ENCODE measurements at places on chromosomes 12 and 14. TPM values are rescaled to one million over a fixed set of nuclear protein-coding genes. Genes with fewer than 3 reads are reported as not detected.

GRCh38 chr14:73189651-73190050, 47.7 kb upstream of the PAPLN start:
- H3K4me1 ChIP-seq = no peaks in the 10 kb centered on the region
- H3K36me3 ChIP-seq = peaks cover 81% of the 10 kb centered on the region
- H3K27me3 ChIP-seq = no peaks in the 10 kb centered on the region
- H3K27ac ChIP-seq = peak overlapping the region; percentile 54
- no peak for DNase-seq

DNA sequence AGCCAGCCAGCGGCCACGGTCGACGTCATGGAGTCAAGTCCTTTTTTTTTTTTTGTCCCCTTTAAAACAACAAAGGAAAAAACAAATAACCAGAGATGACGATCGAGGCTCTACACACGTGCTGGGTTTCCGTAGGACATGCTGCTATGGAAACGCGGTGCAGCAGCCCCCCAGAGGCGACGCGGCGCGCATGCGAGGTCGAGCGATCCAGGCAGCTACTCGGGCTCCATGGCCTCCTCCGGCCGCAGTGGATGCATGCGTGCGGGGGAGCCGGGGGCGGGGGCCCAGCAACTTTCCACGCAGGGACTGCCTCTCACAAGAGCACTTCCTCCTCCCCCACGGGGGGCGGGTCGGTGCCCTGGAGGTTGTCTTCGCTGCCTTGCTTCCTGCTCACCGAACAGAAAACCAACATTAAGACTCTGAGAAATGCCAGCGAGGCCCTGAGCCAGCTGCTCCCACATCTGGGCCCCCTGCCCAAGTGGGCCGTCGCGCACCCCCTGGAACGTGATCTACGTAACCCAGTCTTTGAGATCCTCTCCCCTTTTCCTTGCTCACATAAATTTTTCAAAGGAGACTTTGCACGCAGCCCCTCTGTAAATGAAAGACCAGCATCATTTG, 30.7 kb downstream of the P2RX4 start:
- H3K27ac ChIP-seq = peak overlapping the region; percentile 81
- peaks cover 67% of the 10 kb centered on the region for H3K36me3 ChIP-seq
- peaks cover 41% of the 10 kb centered on the region for H3K4me1 ChIP-seq
- H3K27me3 ChIP-seq = no peaks in the 10 kb centered on the region
- no peak overlapping the region for H3K4me3 ChIP-seq

- no peaks in the 10 kb centered on the region for H3K36me3 ChIP-seq
- no peaks in the 10 kb centered on the region for H3K27me3 ChIP-seq
- DNase-seq = no peak
- H3K4me3 ChIP-seq = no peak overlapping the region
- H3K4me1 ChIP-seq = no peaks in the 10 kb centered on the region
Observed at GRCh38 chr14:56055511-56055910, 62.7 kb upstream of the PELI2 start.

- peak; percentile 76 for DNase-seq
- peaks cover 3% of the 10 kb centered on the region for H3K36me3 ChIP-seq
- H3K27me3 ChIP-seq = no peaks in the 10 kb centered on the region
- H3K27ac ChIP-seq = peak overlapping the region; percentile 95
- no peak overlapping the region for H3K4me3 ChIP-seq
- H3K4me1 ChIP-seq = peaks cover 63% of the 10 kb centered on the region
Observed at GRCh38 chr14:73784181-73784987, 67.2 kb upstream of the PTGR2 start.

- H3K4me1 ChIP-seq = peaks cover 54% of the 10 kb centered on the region
- no peak for DNase-seq
- peaks cover 33% of the 10 kb centered on the region for H3K36me3 ChIP-seq
- no peak overlapping the region for H3K4me3 ChIP-seq
Observed at GRCh38 chr14:104788873-104789663, 6.5 kb downstream of the AKT1 start.

GRCh38 chr12:104784592-104784991, 173.5 kb downstream of the SLC41A2 start:
- H3K4me1 ChIP-seq = peaks cover 5% of the 10 kb centered on the region
- no peaks in the 10 kb centered on the region for H3K36me3 ChIP-seq
- no peak overlapping the region for H3K27ac ChIP-seq
- no peak overlapping the region for H3K4me3 ChIP-seq

Gene FITM1
- not detected for polyA plus RNA-seq

Gene IRAK3
- 56.9 TPM for polyA plus RNA-seq

Gene TAS2R13
- not detected for polyA plus RNA-seq

Gene OVCH1
- polyA plus RNA-seq = 0.03 TPM

Gene RFX4
- not detected for polyA plus RNA-seq
